ENCODE measurements at places on chromosomes 1 and 21.

GRCh38 chr1:209411491-209411929, 172.0 kb upstream of the CAMK1G start:
- DNase-seq, result no peak

DNA sequence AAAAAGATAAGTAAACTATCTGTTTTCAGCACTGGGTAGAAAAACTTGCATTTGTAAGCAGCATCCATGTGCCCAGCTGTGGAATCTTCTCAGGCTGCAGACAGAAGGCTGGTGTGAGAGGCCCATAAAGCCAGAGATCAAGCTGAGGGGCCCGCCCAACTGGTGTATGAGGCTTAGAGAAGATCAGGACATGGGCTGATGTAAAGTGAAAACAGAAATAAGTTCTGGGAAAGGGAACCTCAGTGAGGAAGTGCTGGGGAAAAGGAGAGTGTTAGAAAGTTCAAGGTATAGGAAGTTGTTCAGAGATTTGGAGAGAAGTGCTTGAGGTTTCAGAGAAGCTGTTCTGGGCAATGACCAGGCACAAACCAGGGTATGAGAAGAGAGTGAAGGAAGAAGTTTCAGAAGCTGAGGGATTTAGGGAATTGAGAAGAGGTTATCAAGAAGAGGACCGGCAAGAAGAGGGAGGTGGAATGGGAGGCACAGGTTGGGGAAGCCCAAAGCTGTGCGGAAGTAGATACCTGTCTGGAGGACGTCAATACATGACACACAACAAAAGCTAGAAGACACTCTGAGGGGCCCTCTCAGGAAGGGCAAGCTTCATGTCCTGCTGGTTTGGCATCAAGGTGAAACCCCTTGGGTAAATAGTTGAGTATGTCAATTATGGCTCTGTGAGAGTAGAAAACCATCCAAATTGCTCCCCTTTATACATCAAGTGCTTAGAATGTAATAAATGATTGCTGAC, 2.7 kb upstream of the CD5L start:
- no peak for DNase-seq

GRCh38 chr1:149848340-149849110, 50.8 kb upstream of the BOLA1 start:
- no peak for DNase-seq

- no peak for DNase-seq
These were observed 14.1 kb upstream of the PLEKHG5 start for GRCh38 chr1:6505367-6506209.

- DNase-seq, result no peak
These were observed 4.9 kb downstream of the PTPN7 start for GRCh38 chr1:202155478-202156021.

DNA sequence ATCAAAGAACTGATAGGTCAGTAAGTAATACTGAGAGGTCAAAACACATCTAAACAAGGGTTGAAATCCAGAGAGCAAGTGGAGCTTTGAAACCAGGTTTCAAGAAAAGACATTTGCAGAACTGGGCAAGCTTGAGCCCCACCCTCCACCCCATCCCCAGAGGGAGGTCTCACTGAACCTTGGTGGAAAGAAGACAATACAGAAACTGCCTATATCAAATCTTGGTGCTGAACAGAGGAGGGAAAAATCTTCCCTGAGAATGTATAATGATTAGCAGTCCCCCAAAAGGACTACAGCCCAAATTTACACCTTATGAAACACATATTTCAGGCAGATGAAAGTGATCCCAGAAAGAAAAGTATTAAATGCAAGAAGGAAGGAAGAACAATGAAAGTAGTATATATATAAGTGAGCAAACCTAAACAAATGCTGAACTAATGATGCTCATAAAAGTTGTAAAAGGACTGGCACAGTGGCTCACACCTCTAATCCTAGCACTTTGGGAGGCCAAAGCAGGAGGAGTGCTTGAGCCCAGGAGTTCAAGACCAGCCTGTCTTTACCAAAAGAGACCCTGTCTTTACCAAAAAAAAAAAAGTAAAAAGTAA, 12.4 kb downstream of the ZBTB17 start:
- no peak for DNase-seq

DNA sequence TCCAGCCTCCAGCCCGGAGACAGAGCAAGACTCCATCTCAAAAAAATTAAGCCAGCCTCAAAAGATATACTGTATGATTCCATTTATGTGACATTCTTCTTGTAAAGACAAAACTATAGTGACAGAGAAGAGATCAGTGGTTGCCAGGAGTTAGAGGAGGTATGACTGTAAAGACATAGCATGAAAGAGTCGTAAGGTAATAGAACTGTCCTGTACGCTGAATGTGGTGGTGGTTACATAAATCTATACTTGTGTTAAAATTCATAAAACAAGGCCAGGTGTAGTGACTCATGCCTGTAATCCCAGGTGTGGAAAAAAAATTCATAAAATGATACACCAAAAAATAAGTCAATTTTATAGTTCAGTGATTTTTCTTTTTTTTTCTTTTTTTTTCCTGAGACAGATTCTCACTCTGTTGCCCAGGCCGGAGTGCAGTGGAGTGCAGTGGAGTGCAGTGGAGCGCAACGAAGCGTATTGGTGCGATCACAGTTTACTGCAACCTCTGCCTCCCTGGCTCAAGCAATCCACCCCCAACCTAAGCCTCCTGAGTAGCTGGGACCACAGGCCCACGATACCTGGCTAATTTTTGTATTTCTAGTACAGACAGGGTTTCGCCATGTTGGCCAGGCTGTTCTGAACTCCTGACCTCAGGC, 84.9 kb upstream of the CXADR start:
- DNase-seq, result no peak

GRCh38 chr1:55140137-55140536, 75.0 kb downstream of the USP24 start:
- DNase-seq, result no peak

GRCh38 chr1:201758499-201759050, 70.4 kb upstream of the IPO9 start:
- DNase-seq, result no peak

DNA sequence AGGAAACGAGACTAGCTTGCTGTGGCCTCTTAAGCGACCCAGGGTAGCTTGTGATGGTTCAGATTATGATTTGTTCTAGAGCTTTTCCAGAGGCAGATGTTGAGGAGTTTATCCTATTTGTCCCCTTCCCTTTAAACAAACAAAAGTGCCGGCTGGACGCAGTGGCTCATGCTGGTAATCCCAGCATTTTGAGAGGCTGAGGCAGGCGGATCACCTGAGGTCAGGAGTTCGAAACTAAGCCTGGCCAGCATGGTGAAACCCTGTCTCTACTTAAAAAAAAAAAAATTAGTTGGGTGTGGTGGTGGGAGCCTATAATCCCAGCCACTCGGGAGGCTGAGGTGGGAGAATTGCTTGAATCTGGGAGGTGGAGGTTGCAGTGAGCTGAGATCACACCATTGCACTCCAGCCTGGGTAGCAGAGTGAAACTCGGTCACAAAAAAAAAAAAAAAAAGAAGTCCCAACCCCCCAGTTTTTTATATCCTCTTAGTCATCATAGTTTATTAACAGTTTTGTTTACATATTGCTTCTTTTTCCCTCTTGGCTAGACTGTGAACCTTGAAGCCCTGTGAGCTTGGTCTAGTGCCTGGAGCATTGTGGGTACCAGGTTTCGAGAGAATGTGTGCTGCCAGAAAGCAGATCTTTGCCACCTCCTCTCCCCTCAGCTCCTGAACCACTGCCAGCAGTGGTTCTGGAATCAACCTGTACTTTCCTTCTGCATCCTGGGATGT, 29.8 kb downstream of the MAPKAPK2 start:
- no peak for DNase-seq
